Stimulated activated CD4-positive, alpha-beta T cell treated with anti-CD3 and anti-CD28 coated beads, Interleukin-1b, Interleukin-23, amount 100 ng/mL, for 24 hours (primary cell): ENCODE measurements at places on chromosomes 13 and 19.

- DNase-seq = no peak
Observed at GRCh38 chr13:30149248-30149647, 158.1 kb downstream of the KATNAL1 start.

- no peak for DNase-seq
Observed at GRCh38 chr13:109790942-109791605, 4.7 kb upstream of the IRS2 start.

DNA sequence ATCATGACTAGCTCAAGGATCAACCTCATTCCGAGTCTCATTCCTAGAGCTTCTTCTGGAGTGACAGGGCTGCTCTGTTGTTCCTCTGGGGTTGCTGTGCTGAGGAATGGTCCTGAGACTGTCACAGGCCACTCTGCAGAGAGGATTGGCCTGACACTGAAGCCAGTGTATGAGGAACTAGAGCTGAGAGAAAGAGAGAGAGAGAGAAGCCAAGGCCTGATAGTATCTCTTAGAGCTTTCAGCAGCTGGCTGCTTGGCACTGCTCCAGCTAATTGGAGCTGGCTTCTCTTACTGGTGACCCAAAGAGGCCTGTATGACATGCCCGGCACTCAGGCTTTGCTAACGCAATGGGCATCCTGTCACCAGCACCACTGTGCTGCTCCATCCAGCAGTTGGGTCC is 73.4 kb upstream of the FLT1 start:
- no peak for DNase-seq

- no peak for DNase-seq
Observed at GRCh38 chr13:23599083-23599925, 29.1 kb downstream of the TNFRSF19 start.

DNA sequence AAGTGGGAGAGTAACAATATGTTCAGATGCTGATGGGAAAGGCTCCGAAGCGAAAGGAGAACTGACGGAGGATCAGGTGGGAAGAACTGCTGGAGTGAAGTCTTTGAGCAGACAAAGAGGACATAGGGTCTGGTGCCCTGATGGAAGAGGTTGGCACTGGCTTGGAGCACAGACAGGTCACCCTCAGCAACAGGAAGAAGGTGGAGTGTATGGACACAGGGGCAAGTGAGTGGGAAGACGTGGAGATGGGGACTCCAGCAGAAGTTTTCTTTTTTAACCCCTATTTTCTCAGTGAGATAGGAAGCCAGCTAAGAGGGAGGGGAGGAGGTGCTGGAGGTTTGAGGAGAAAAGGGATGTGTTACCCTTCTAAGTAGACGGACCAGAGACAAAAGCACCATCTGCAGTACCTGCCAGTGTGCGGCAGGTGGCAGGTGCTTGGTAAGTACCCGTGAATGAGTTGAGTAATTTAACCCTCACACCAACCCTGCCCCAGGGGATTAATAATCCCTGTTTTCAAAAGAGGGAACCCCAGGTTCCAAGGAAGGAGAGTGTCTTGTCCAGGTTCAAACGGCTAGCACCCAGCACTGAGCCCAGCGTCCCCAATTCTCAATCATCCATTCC is 11.2 kb downstream of the HAS1 start:
- DNase-seq = no peak

GRCh38 chr13:111539252-111539651 is 218.8 kb downstream of the TEX29 start:
- no peak for DNase-seq
